ENCODE measurements at places on chromosomes 7 and 10.

DNA sequence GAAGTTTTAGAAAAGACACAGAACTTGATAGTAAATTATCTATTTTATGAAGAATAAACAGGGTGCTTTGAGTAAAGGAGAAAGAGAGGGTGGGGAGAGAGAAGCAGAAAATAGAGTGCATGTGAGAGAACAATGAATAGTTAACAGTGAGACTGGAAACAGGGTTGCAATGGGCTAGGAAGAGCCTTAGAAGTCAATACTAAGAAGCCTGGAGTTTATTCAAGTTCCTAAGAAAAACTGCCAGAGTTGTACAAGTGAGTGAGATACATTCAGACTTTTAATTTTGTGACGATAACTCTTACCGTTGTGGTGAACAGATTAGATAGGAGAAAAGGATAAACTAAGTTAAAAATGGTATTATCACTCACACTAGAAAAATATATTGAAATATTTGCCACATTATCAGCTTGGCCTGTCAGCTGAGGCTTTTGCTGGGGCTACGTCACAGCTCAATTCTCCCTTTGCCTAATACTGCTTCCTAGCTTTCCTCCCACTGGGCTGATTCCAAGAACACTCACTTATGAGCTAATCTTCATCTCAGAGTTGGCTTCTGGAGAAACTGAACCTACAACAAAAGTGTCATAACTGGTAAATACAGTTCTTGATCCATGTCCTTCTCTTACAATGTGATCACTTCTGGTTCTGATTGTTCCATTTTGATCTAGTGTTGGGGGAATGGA is 92.7 kb downstream of the SEMA3D start:
- DNase-seq = no peak

GRCh38 chr10:31318382-31318853 is 598 bp upstream of the ZEB1 start:
- DNase-seq = peak; percentile 9

DNA sequence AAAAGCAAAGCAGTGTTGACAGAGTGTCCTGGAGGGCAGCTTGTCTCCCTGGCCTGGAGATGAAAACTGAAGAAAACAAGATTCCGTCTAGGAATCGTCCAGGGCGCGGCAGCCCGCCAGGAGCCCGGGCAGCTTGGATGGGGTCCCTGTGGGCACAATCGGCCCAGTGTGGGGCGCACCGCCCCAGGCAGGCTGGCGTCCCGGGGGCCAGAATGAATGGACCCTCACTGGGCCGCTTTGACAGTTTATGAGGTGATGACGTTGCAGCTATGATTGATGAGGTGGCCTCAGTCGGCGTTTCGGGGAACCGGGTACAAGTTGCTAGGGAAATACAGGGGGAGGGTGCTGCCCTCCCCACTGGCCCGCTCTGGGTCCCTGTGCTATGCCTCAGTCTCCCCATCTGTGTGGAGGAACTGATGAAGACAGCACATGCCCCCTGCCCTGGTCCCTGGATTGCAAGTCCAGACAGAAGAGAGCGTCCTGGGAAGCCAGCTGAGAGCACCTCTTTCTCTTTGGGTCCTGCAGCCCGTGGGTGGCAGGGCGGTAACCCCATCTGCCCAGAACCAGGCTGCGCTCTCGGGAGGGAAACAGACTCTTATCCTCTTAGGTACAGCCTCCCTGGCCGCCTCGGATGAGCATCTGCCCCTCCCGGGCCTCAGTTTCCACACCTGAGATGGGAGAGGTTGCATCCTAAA is 131.3 kb downstream of the LHPP start:
- DNase-seq = no peak

GRCh38 chr7:37675749-37676148 is 7.8 kb upstream of the GPR141 start:
- DNase-seq = no peak

DNA sequence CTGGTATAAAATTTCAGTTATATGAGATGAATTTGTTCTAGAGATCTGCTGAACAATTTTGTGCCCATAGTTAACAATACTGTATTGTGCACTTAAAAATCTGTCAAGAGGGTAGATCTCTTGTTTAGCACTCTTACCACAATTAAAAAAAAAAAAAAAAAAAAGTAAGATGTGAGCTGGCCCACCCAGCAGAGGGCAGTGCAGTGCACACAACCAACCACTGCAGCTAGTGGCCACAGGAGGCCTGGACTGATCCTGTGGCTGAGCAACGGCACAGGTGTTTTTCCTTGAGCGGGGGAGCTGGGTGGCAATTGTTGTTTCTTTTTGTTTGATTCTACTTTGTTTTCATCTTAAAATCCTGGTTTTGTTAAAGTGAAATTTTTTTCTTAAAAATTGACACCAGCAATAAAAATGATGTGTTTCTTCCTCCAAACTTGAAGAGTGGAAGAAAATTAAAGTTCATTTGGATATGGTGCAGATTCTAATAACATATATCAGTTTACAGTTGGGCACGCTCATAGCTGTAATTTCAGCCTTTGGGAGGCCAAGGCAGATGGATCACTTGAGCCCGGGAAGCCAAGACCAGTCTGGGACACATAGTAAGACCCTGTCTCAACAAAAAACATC is 171.1 kb upstream of the TBX20 start:
- DNase-seq = peak; percentile 13

DNA sequence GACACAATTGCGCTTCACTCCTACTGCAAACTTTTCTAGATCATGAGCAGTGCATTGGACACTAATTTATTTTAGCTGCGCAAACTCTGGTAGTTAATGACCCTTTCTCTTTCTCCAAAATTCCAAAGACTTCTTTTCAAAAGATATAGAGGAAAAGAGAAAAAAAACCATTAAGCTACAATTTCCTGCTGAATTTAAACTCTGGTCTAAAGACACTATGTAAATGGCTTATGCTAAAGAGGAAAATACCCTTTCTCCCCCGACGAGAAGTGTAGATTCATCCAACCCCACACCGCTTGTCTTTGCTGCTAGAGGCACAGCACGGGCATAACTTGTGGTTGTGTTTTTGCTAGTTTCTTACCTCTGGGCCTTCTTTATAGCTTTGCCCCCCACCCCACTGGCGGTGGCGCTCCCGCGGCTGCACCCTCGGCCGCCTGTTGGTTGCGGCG is 84.1 kb downstream of the SNX10 start:
- DNase-seq = no peak

DNA sequence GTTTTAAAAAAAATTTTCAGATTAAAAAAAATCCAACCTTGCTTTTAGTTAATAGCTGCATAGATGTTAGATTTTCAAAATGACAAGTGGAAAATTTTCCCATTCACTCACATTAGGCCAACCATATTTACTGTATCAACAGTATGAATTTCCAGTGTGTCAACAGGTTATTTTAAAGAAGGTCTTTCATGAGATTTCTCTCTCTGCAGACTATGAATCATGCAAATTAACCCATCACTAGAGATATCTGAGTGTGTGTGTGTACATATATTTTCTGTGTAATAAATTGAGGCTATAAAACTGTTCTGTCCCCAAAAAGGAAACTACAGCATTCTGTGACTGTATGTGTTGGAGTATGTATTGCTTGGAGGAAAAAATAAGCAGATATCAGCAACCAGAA is 305.6 kb downstream of the ARL4A start:
- DNase-seq = no peak

DNA sequence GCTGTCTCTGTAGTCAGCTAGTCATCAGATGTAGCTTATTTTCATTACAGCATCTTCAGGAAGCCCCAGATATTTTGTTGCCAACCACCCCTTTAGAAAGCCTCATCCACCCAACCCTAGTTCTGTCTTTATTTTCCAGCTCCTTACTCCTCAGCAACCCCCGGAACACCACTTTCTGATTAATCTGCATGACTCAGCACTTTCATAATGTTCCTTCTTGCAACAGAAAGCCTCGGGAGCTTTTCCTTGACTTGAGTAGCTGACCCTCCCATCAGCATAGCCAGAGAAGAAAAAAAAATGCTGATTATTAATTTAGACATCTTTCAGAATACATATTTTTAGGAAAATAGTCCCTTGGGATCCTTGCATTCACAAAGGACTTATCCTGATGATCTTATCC is 244.0 kb upstream of the CXCL12 start:
- no peak for DNase-seq

DNA sequence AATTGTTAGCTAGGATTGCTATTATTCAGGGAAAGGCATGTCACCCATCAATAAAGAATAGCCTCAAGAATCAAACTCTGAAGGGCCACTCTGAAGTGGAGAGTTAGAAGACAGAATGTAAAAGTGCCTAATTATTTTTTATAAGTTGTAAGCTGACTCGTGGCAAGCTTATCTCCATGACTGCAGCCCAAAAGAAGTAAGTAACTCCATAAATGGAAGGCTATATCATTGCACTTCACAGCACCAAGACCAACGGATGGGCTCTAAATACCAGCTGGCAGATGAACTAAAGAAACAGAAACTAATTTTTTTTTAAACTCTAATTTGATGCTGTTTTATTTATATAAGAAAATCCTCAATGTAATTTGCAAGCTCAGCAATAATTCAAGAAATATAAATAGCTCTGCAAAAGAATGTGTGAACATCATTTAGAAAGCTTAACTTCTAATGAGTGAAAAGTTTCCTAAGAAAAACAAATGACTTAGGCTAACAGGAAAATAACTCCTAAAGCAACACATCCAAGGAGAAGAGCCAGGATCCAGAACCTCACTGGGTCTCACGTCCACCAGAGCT is 165.5 kb downstream of the SNX13 start:
- DNase-seq = no peak

All from activated T-helper 1 cell treated with anti-CD3 and anti-CD28 coated beads, Interleukin-2, amount 50 U/mL, for 16 hours (primary cell).